RCC 7860 (cell line): ENCODE measurements at places on chromosomes 16 and 17.

DNA sequence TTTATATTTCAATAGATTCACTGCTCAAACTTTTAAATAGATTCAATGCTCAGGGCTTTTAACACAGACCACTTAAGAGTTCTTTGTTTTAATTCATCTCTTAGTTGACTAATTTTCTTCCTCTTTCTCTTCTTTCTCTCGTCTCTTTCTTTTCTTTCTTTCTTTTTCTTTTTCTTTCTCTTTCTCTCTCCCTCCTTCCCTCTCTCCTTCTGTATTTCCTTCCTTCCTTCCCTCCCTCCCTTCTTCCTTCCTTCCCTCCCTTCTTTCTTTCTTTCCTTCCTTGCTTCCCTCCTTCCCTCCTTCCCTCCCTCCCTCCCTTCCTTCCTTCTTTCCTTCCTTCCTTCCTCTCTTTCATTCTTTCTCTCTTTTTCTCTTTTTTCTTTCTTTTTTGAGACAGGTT lies 104.4 kb downstream of the LYRM1 start:
- no peak for DNase-seq

- no peak for DNase-seq
Observed at GRCh38 chr17:78105551-78105950, 23.0 kb downstream of the TMC6 start.

DNA sequence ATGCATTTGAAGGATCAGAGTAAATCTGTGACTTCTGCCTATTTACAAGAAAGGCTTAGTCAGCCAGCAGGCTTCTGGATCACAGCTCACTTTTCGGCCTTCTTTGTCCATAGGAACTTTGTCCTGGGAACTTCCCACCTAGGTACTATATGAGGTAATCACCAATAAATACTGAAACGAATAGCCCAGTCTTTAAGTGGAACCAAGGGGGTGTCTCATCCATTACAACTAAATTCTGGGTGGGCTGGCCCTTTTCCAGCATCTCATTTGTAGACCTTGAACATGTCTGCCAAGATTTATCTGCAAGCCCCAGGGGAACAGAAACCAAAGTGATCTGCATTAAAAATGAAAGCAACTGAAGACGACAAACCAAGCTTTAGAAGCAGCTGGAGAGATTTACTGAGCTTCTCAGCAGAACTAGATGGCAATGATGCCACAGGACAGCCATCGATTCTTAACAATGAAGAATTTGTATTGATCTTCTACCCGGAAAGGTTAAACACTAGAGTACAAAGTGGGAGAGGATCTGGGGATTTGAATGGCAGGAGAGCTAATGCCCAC lies 55.5 kb downstream of the SNX11 start:
- no peak for DNase-seq

DNA sequence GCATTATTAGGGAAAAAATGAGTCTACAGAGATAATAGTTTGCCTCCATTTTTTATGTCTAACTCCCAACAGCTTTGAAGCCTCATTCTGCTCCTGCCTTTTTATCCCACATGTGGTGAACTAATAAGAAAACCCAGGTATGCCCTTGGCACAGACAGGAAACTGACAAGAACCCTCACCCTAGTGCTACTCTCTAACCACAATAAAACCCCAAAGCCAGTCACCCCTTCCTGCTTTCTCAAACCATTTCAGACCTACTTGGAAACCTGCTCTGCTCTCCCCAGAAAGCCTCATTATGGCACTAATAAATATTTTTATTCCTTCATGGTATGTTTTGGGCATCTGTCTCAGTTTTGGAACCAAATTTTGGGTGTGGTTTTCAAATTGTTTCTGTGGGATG lies 3.9 kb upstream of the MARVELD3 start:
- no peak for DNase-seq

DNA sequence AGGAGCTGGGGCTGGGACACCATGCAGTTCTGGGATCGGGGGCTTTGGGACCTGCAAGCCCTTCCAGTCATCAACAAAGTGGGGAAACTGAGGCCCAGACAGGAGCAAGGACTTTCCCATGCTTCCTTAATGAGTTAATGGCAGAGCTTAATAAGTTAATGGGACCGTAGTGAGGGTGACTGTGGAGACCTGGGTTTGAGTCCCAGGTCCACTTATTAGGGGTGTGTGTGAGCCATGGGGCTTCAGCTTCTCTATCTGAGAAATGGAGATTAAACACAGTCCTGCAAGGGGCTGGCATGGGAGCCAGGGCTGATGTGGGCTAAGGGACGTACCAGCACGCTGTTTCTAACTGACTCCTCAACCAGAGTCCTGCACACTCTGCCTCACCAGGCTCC lies 41.7 kb upstream of the NKD1 start:
- no peak for DNase-seq

DNA sequence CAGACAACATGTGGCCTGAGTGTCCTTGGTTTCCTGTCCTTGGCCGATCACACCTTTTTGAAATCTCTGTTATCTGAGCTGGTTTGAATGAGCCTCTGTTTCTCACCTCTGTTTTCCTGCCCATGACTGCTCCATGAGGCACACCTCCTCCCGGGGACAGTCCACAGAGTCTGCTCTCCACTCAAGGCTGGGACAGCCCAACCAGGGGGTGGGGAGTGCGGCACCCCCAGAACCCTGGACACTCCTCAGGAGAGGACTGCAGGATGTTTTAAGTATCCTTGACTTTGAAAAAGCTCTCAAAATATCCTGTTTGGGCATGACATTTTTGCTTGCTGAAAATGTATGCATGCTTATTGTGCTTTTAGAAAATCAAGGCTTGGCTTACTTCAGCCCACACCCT lies 333.0 kb upstream of the N4BP1 start:
- DNase-seq: no peak

DNA sequence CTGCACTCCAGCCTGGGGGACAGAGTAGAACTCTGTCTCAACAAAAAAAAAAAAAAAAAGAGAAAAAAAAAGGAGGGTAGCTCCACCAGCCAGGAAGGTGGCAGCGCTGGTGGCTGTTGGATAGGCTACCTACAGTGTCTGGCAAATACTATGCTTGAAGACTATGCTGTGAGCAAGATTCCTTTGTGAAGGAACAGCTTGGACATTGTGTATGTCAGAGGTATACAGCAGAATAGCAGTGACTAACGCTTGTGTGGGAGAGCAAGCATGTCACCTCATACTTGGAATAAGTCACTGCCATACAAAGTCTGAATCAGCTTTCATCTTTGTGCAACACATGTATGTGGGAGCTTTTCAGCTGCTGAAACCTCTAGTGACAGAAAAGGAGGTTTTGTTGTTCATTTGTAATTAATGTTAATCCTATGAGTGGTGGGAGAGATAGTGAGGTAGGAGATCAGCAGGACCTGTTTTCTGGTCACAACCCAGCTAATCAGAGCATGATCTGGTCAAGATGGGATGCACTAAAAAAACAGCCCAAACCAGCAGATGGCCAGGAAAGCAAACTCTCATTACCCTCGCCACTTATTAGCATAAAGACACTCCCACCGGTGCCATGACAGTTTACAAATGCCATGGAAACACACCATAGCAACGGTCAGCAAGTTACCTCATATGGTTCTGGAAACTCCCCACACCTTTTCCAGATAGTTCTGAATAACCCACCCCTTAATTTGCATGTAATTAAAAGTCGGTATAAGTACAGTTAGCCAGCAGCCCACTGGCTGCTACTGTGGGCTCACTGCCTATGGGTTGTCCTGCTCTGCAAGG lies 6.8 kb upstream of the ITGAD start:
- peak; percentile 74 for DNase-seq

DNA sequence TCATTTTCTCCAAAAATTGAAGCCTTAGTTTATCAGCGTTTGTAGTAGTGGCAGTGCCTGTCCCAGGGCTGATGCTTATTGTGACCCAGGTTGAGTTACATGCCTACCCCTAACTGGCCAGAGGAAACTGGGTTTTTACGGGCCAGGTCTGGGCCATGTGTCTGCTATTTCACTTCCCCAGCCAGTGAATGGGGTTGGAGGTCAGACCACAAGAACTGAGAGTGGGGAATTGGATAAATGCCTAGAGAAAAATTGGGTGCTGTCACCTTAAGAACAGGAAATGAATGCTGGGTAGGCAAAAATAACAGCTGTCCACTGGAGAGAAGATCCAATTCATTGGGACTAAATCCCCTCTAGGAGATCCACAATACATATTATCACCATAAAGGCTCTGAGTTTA lies 5.2 kb downstream of the ADPRM start:
- no peak for DNase-seq

GRCh38 chr16:67449739-67450138 lies 18.8 kb downstream of the HSD11B2 start:
- no peak for DNase-seq

GRCh38 chr16:88968589-88969280 lies 8.3 kb downstream of the CBFA2T3 start:
- no peak for DNase-seq

DNA sequence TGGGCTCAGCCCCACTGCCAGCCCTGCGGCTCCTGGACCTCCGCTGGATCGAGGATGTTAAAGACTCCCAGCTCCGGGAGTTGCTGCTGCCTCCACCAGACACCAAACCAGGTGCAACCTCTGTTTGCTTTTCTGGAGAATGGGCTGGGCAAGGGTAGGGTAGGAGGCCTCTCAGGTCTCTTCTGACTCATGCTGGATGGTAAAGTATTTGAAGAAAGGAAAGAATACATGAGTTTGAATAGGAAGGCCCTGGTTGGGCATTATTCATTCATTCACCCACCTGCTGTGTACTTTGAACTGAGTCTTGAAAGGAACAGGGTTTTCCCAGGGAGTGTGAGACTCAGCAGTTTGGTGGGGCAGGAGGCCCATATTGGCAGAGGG lies 6.5 kb upstream of the ORAI3 start:
- DNase-seq: no peak

- no peak for DNase-seq
Observed at GRCh38 chr16:61681673-61682072, 354.6 kb downstream of the CDH8 start.

GRCh38 chr17:43540821-43541674 lies 5.1 kb downstream of the ETV4 start:
- DNase-seq: no peak

DNA sequence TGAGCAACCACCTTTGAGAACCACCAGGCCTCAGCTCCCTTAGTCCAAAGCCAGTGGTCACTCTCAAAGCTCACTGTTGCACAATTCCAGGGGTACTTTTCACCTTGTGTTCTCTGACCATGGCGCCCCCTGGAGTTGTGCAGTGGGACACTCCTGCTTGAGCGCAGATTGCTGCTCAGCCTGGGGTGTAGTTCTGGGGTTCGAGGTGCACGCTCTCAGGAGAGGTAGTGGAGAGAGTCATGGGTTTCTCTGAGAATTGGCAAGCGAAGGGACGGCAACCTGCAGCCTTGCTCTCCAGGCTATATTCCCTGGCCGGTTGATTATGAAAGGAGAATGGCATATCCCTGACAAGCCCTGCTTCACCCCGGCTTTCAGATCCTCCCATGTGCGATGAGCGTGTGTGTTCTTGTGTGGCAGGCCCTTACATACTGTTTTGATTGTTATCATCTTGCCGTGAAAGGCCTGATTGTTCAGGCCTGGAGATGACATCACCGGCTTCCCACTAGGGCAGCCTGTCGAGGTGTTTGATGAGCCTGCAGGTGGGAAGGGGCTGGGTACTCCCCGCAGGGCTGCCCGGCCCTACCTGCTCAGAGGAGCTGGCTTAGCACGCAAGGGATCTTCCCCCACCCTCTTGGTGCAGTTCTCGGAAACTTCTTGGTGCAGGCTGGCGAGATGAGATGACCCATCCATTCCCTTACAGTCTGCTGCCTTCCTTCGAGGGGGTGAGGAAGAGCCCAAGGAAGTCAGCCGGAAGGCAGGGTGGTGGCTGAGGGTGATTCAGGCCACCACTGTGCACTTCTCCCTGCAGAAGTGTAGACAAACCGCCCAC lies 431.2 kb downstream of the SLC39A11 start:
- no peak for DNase-seq

DNA sequence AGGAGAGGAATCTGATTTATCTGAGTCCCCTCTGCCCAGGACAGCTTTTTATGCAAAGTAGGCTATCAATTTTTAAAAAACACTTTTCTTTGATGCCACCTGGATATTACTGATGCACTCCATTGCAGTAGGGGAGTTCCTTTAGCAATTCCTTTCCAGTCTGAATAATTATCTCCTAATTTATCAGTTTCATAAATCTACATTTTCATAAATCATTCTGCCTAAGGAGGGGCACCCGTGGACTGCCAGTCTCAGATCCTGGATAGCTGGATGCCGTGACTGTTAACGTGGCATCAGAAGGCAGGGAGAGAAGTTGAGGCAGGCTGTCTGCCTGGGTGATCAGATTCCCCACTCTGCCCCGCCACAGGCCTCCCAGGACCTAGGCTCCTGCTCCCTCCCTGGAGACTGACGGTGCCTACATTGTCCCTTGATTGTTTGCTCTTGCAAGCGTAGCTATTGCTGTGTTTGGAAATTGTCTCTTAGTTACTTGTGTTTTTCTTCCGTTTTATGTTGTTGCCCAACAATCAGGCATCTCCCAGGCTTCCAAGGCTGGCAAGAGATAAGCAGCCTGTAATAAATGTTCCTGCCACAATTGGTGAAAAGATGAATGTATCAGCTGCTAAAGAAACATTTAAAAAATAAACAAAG lies 75.2 kb downstream of the KATNIP start:
- DNase-seq: no peak

GRCh38 chr16:86245895-86246294 lies 264.4 kb upstream of the FOXF1 start:
- no peak for DNase-seq

GRCh38 chr17:73748508-73748907 lies 104.3 kb upstream of the SDK2 start:
- DNase-seq: no peak

DNA sequence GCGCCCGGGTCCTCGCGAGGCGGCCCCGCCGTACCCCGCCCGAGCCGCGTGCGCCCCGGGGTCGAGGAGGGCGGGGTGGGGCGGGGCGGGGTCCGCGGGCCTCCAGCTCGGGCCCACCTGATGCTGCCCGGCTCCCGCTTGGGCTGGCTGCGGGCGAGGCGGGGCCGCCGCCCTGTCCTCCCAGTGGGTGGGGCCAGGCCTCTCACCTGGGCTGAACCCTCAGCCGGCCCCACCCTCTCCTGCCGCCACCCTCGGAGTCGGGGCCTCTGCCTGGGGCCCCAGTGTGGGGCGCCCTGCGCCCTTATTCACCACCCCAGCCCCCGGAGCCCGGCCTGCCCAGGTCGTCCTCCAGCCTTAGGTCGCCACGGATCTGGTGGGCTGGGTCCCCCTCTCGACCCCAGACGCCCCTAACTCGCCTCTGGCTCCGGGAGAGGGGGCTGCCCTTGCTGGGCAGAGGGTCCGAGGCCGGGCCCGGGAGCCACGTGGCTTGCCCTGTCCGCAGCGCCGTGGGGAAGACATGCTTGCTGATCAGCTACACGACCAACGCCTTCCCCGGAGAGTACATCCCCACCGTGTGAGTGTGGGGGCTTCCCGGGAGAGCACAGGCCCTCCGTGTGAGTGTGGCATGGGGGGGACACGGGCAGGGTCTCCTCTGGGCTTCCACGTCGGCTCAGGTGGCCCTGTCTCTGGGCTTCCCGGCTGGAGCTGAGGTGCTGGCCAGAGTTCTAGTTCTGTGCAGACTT lies 578 bp downstream of the RAC3 start:
- DNase-seq: no peak

GRCh38 chr17:36608794-36609497 lies 7.6 kb downstream of the MRM1 start:
- DNase-seq: no peak

DNA sequence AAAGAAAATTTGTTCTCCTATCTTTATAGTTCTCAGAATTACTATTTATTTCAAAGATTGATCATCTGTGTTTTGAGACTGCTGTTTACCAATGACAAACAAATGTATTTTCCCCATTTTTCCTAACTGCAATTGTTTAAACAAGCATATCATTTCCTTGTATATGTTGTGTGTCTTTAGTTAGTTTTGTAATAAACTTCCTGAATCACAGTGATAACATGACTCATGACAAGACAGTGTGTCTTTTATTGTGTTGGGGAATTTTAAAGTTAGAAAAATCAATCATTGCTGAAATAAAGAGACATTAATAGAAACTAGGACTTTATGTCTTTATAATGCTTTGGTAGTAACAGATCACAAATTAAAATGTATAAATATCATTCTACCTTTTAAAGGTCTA lies 348.5 kb downstream of the KCNJ2 start:
- DNase-seq: no peak
